ENCODE measurements at places on chromosomes 3 and 15.

GRCh38 chr3:183584246-183584913, 28.9 kb upstream of the KLHL6 start:
- DNase-seq: no peak

- no peak for DNase-seq
Observed at GRCh38 chr3:123344175-123344906, 104.5 kb downstream of the ADCY5 start.

- DNase-seq: no peak
Observed at GRCh38 chr3:139481116-139481515, 4.8 kb upstream of the RBP2 start.

- no peak for DNase-seq
Observed at GRCh38 chr3:16875876-16876550, 8.7 kb upstream of the PLCL2 start.

- DNase-seq: no peak
Observed at GRCh38 chr3:127964816-127965215, 49.8 kb downstream of the KBTBD12 start.

DNA sequence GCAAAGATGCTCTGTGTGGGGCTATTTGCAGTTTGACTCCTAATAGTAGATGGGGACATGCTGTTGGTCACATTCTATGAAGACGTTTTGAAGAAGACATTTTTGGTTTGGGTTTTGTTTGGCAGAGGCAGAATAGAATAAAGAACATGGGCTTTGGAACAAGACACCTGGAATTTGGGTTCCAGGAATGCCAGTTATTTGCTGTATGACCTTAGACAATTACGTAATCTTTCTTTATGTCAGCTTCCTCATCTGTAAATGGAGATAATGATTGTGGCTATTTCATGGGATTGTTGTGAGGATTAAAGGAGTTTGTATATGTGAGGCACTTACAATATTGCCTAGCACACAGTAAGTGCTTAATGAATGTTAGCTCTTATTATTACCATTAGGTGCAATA, 91.6 kb downstream of the MESD start:
- DNase-seq: no peak

All from activated naive CD4-positive, alpha-beta T cell (primary cell).